Dermis blood vessel endothelial cell (primary cell): ENCODE measurements at places on chromosomes 13 and 19. TPM values are rescaled to one million over a fixed set of nuclear protein-coding genes. Genes with fewer than 3 reads are reported as not detected.

Gene IRS2
- 1.7 and 2.0 TPM in 2 replicates for total RNA-seq

Gene ZNF324
- 13.1 and 18.5 TPM in 2 replicates for total RNA-seq

Gene ZNF581
- 16.3 and 20.8 TPM in 2 replicates for total RNA-seq

Gene ZNF667
- total RNA-seq: 2.7 and 3.1 TPM in 2 replicates

Gene PALM
- total RNA-seq: 56.3 and 109 TPM in 2 replicates

Gene PNKP
- total RNA-seq: 44.3 and 60.4 TPM in 2 replicates

Gene ZNF442
- total RNA-seq: 2.7 and 4.3 TPM in 2 replicates

Gene HIPK4
- under 0.01 and 0.05 TPM in 2 replicates for total RNA-seq

Gene PIH1D1
- 143 and 169 TPM in 2 replicates for total RNA-seq

Gene VPS36
- total RNA-seq: 22.5 and 29.5 TPM in 2 replicates

Gene DAND5
- total RNA-seq: 0.09 and 0.17 TPM in 2 replicates

Gene GNA15
- total RNA-seq: under 0.01 and 0.23 TPM in 2 replicates

GRCh38 chr19:45020071-45020470, 18.8 kb upstream of the CLASRP start:
- DNase-seq: no peak

GRCh38 chr13:63351081-63351480, 1935.4 kb upstream of the PCDH20 start:
- no peak for DNase-seq

DNA sequence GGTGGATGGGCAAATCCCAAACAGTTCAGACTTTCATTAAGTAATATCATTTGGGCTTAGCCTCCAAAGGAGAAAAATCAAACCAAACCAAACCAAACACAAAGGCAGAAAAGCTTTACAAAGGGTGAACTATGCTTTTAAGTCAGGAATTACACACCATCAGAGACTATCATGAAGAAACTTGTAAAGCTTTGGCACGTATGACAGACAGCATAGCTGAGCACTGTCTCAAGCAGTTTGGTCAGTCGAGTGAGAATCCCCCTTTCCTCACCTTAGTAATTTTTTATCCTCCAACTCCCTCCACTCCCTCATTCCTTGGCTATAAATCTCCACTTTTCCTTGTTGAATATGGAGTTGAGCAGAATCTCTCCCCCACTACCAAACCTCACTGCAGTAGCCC, 72.1 kb downstream of the MIPEP start:
- no peak for DNase-seq

GRCh38 chr19:2478278-2478755, 2.4 kb downstream of the GADD45B start:
- peak; percentile 71 for DNase-seq

- peak; percentile 13 for DNase-seq
Measured at GRCh38 chr13:60412909-60413616, 16.0 kb downstream of the TDRD3 start.

- DNase-seq: no peak
Measured at GRCh38 chr19:29401712-29402421, 123.9 kb upstream of the VSTM2B start.

- no peak for DNase-seq
Measured at GRCh38 chr19:8333767-8334457, 9.2 kb downstream of the KANK3 start.

DNA sequence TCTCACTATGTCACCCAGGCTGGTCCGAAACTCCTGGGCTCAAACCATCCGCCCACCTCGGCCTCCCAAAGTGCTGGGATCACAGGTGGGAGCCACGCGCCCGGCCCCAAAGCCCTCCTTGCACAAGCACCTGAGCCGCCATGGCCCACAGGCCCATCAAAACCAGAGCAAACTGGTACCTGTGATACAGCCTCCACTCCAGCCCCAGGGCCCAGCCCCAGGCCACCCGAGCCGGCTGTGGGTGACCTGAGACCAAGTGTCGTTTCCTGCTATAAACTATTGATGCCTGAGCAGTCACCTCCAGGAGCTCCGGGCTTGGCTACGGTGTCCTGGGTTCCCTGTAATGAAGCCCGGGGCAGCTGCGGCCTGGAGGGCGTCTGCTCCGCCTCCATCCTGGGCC, 9.7 kb upstream of the PTBP1 start:
- no peak for DNase-seq

DNA sequence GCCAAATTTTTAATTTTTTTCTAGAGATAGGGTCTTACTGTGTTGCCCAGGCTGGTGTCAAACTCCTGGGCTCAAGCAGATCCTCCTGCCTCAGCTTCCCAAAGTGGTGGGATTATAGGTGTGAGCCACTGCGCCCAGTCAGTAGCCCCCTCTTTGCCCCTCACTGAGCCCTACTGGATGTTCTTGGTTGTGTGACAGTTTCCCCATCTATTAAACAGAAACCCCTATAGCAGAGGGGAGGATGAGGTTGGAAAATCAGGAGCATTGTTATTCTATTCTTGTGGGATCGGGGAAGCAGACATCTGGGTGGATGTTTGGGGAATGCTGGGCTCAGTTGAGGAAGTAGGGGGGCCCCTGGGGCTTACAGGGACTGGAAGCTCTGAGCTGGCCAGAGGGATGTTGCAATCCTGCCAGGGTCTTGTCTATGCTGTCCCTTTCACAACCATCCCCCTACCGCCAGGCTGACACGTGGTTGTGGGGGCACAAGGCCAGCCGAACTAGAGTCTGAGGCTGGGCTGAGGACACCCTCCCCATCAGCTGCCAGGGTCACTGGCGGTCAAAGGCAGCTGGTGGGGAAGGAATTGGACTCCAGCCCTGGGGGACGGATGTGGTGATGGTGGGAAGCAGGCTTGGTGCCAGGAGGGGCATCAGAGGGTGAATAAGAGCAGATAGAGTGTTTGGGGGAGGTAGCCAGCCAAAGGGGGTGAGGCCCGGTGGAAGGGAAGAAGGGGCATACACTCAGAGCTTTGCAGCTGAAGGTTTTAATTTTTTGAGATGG, 10.9 kb downstream of the APOC1 start:
- no peak for DNase-seq

DNA sequence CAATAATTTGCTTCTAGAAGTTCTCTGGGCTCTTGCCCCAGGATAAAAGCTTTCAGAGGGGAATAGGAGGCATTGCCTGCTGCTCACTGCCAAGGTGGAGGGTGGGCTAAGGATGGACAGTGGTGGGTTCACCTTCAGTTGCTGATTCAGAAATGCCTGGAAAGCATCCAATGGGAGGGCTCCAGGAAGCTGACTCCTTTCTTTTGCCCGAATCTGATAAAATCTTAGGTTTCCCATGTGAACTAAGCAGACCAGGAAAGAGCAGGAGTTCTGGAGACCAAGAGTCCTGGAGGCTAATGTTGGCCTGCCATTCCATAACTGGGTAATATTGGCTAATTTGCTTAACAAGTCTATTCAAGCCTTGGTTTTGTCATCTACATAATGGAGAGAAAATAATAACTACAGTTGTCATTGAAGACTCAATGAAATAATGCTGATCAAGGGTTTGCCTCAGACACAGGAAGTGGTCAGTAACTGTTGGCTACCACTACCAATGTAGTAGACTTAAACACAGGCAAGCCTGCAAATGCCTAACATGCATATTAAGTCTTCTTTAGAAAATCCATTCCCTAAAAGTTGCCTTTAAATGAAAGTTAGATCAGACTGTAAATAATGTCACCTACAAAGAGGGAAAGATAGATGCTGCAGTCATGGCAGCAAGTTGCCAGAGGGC, 528.4 kb upstream of the NBEA start:
- no peak for DNase-seq

DNA sequence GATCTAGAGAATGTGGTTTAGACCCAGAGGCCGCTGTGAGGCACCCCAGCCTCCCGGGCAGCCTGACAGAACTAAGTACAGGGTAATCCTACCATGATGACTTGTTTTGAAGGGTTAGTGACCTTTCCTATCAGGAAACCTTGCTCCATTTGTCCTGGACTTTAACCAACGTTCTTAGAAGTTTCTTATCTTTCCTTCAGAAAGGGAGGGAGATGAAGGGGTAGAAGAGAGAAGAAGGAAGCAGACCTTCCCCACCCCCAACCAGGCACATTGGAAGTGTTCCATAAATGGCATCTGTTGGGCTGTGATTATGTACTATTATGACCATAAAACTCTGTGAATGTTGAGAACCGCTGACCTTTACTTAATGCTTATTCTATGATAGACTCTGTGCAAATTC, 184.2 kb downstream of the OXGR1 start:
- no peak for DNase-seq

- no peak for DNase-seq
Measured at GRCh38 chr13:111434578-111435159, 114.2 kb downstream of the TEX29 start.

DNA sequence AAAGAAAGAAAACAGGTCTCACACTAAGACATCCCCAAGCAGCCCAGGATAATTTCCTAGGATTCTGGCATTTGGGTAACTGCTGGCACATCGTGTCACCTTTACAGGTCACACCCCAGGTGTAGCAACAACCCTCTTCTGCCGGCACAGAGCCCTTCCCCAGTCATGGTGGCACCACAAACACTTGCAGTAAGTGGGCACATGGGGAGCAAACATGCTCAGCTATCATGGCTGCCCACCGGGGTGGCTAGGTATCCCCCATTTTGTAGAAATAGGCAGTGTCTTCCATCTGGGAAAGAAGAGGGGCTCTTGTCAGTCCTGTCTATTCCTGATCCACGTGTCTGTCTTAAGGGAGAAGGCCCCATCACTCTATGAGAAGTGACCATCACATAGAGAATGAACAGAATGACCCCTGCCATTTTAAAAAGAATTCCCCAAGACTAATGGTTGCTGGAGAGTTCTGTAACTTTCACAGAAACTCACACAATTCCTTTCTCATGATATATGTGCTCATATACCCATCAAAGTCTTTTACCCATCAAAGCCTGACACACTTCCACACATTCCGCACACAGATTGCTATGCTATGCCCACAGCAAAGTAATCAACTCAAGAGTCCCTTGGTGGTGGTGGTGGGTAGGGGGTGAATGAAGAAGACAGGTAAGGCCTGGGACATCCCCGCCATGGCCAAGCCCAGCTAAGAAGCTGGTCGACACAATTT, 33.3 kb downstream of the BRD4 start:
- DNase-seq: no peak

DNA sequence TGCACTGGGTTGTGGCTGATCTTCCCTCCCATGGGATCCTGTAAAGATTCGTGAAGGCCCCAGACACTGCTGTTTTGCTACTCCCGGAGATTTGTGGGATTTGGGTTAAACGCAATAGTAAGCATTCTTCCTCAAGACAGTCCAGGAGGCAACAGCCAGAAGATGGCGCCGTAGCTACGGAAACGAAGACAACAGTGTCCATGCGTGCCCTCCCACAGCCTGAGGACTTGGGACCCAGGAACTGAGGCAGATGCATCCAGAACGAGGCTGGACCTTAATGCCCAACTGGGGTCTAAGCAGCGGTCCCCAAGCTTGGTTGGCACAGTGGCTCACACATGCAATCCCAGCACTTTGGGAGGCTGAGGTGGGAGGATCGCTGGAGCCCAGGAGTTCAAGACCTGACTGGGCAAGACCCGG, 57.6 kb upstream of the ZNF507 start:
- peak; percentile 68 for DNase-seq

GRCh38 chr19:4581666-4582553, 22.4 kb upstream of the SEMA6B start:
- DNase-seq: peak; percentile 75

DNA sequence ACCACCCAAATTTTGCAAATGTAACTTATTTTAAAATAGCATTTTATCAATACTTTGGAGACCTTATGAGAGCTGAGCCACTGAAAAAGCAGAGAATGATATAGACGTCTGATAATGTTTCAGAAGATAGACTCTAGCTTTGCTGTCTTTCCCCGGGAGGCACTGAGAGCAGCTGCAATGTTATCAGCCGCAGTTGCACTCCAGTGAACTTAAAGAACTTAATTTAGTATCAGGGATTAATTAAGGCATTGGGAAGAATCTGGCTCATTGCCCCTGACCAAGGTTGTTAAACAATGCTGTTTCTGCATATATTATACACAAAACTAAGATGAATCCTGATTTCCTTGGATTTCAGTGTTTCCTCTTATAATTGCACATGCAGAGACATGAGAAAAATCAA, 75.7 kb upstream of the SGCG start:
- no peak for DNase-seq

- no peak for DNase-seq
Measured at GRCh38 chr13:66952507-66952906, 277.6 kb downstream of the PCDH9 start.

- no peak for DNase-seq
Measured at GRCh38 chr13:48568370-48569103, 35.7 kb upstream of the RCBTB2 start.

DNA sequence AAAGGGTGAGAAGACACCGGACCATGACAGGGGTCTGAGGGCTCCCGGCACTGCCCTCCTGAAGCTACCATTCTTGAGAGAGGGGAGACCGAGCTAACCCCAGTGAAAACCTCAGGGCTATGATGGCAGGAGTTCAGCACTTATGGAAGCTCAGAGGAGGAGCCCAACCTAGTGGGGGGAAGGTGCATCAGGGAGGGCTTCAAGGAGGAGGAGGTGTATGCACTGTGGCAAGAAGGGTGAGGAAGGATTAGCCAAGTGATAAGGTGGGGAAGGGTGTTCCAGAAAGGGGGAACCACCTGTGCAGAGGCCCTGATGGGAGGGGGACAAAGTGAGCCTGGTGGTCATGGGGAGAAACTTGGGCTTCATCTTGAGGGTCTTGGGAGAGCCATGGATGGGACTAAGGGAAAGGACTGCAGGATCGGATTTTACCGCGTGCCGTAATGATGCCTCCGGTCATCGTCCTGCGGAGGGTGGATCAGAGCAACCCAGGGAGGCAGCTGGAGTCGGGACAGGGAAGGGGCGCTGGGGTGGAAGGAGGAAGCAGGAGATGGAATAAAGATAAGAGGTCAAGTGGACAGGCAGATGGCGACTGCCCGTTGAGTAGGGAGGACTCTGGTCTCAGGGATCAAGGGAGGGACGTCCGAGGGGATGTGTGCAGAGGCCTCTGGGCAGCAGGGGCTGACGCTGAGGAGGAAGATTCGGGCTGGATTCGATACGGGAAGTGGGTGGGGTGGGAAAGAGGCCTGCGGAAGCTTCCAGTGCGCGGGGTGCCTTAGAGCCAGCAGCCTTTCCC, 13.3 kb upstream of the PSMD8 start:
- DNase-seq: no peak

- DNase-seq: no peak
Measured at GRCh38 chr19:41615207-41615606, 11.7 kb downstream of the CEACAM4 start.

GRCh38 chr19:2164020-2164998, 576 bp downstream of the DOT1L start:
- peak; percentile 23 for DNase-seq

GRCh38 chr19:31332096-31332495, 17.1 kb downstream of the TSHZ3 start:
- DNase-seq: no peak

GRCh38 chr13:23859904-23860303, 29.3 kb downstream of the MIPEP start:
- DNase-seq: no peak

DNA sequence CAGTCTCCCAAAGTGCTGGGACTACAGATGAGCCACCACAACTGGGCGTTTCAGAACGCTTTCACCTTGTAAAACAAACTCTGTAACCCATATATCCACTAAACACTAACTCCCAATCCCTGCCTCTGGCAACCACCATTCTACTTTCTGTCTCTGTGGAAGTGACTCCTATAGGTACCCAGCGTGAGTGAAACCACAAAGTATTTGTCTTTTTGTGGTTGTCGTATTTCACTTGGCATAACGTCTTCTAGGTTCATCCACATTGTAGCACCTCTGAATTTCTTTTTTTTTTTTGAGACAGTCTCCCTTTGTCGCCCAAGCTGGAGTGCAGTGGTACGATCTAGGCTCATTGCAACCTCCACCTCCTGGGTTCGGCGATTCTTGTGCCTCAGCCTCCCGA, 44.8 kb downstream of the BRD4 start:
- DNase-seq: no peak

- DNase-seq: no peak
Measured at GRCh38 chr13:34038541-34039068, 220.7 kb downstream of the RFC3 start.

GRCh38 chr19:53034948-53035675, 9.4 kb upstream of the ERVV-2 start:
- DNase-seq: peak; percentile 10
